ELR (cell line): ENCODE measurements at places on chromosomes 4 and X.

GRCh38 chr4:242121-242848, 63.0 kb downstream of the ZNF732 start:
- peak; percentile 43 for DNase-seq

- DNase-seq, result peak; percentile 40
These were observed 54.5 kb downstream of the CAMK2D start for GRCh38 chr4:113707048-113707447.

GRCh38 chrX:147850875-147851274, 60.8 kb upstream of the FMR1 start:
- DNase-seq, result no peak

DNA sequence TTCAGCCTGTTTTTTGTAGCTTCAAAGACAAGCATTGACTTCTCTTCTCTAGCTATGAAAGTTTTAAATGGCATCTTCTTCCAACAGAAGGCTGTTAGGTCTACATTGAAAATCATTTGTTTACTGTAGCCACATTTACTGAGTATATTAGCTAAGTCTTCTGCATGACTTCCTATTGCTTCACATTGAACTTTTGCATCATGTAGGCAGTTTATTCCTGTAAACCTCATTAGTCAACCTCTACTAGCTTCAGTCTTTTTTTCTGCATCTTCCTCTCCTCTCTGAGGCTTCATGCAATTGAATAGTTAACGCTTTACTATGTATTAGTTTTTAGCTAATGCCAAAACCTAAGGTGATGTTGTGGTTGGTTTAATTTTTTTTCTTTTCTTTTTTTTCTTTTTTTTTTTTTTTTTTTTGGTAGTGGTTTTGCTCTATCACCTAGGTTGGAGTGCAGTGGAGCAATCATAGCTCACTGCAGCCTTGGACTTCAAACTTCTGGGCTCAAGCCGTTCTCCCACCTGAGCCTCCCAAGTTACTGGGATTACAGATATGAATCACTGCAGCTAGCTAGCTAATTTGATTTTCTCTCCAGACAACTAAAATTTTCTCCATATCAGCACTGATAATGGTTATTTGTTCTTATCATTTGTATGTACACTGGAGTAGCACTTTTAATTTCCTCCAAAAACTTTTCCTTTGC, 3.4 kb downstream of the UGT2A3 start:
- DNase-seq, result no peak
